ENCODE measurements at places on chromosomes 2 and 18.

DNA sequence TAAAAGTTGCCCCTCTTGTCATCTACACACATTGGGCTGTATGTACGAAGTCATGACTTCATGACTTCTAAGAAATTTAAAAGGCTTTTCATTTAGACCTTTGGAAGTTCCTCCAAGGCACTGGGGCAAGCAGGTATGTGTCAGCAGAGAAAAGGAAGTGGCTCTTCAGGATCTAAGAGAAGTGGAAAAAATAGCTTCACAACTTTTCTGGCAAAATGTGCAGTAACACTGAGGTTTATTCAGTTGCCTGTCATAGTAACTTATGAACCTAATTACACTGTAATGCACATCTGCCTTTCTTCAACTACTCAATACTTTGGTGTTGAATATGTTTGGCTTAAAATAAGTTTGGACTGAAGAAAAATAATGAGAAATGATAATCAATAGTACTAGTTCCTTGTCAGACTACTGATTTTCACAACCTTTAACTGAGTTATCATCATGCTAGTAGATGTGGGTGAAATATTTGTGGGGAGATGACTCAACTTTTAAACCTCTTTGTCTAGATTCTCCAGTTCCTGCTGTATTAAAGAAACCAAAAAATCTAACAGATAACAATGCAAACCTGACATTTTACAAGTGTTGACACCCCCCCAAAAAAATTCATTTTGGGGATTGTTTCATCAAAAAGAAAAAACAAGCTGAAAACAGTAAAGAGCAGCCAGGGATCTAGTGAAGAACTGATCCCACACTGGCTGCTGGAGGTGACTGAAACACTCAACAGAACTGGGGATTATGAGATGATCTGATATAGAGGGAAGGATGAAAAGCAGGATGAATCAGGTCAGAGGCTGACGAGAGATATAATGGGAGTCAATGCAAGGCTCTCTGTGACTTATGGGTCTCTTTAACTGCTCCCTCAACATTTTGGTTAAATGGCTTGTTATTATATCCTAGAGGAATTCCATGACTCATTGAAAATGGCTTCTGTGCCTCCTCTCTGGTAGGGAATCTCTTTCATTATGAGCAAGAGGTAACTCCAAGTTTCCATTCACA is 84.6 kb downstream of the COLEC12 start:
- DNase-seq = no peak

GRCh38 chr18:79136742-79137141 is 67.5 kb downstream of the ATP9B start:
- no peak for DNase-seq

- DNase-seq = no peak
Observed at GRCh38 chr2:37361994-37362698, 17.7 kb downstream of the QPCT start.

GRCh38 chr2:43013821-43014345 is 212.5 kb downstream of the ZFP36L2 start:
- DNase-seq = no peak

GRCh38 chr18:55501579-55501978 is 86.4 kb downstream of the TCF4 start:
- DNase-seq = no peak
